Osteoblast (primary cell): ENCODE measurements at places on chromosomes 11 and 22.
A peak's percentile ranks its signal among the peaks of the same experiment; 100 is the strongest.

DNA sequence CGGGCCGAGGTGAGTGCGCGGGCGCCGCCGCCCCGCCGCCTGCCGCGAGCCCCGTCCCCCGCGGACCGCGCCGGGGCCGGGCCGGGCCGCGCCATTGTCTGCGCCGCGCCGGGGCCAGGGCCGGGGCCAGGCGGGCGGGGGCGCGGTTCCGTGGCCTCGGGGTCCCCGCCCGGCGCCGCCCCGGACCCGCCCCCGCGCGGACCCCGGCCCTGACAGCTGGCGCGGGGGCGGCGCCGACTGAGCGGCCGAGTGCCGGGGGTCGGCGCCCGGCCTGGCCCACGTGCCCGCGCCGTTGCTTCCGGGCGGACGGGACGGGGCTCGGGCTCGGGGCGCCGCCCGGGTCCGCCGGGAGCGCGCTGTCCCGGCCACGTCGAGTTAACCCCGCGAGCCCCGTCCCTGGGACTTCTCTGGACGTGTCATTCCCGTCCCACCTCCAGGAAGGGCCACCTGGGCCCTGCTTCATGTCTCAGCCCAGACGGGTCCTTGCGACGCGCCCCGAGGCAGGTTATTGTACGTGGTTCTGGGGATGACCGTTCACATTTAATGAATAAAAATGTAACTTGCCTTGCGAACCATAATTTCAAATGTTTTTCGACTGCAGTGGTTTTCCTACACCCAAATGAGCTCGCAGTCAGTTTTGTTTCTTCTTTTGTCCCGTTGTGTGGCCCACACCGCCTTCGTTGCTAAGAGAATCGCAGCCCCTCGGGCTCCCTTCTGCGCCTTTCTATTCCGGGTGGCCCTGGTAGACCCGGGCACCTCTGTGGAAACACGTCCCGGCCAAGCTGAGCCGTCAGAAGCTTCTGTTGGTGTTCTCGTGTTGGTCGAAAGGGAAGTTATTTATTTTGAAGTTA is 562 bp downstream of the ZBED4 start:
- peak; percentile 91 for DNase-seq

GRCh38 chr22:19755722-19756287 is 4.8 kb upstream of the TBX1 start:
- DNase-seq: peak; percentile 95

GRCh38 chr22:17707526-17707925 is 66.7 kb downstream of the BID start:
- DNase-seq: peak; percentile 22

- peak; percentile 95 for DNase-seq
Observed at GRCh38 chr11:64356498-64357411, 2.2 kb upstream of the RPS6KA4 start.

DNA sequence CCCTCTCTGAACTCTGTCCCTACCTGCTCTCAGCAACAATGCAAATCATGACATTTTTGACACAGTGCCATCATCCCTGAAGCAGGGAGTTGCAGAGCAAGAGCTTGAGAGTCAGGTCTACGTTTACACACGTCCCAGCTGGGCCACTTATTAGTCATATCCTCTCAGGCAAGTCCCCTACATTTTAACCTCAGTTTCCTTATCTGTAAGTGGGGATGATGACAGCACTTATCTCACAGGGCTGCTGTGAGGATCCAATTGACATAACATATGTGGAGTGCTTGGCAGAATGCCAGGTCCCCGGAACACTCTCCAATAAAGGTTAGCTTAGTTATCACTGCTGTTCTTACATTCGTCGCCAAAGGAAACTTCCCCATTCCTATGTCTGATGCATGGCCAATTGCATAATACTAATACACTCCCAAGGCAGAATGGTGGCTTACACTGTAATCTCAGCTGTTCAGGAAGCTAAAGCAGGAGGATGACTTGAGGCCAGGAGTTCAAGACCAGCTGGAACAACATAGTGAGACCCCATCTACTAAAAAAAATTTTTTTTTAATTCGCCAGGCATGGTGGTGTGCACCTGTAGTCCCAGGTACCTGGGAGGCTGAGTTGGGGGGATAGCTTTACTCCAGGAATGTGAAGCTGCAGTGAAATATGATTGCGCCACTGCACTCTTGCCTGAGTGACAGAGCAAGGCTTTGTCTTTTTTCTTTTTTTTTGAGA is 16.6 kb downstream of the ASCC2 start:
- no peak for DNase-seq

- no peak for DNase-seq
Observed at GRCh38 chr11:22244986-22245592, 52.2 kb downstream of the ANO5 start.
